ENCODE measurements at places on chromosomes 12 and 14.

DNA sequence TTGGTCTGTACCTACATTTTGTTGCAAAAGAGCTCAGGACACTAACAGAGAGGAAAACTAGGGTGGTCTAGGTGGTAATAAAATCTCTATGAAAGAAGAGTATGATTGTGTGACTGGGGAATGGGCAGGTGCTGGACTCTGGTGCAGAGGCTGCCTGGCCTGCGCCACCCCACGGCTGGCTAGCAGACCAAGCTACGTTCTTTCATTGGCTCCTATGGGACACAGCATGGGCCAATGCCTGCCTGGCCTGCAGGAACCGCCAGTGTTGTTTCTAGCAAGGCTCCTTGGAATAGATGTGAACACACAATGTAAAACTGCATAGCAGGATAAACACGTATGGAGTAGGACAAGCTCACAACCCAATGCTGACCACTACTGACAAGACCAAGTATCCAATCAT is 51.7 kb upstream of the CORO1C start:
- DNase-seq: no peak

DNA sequence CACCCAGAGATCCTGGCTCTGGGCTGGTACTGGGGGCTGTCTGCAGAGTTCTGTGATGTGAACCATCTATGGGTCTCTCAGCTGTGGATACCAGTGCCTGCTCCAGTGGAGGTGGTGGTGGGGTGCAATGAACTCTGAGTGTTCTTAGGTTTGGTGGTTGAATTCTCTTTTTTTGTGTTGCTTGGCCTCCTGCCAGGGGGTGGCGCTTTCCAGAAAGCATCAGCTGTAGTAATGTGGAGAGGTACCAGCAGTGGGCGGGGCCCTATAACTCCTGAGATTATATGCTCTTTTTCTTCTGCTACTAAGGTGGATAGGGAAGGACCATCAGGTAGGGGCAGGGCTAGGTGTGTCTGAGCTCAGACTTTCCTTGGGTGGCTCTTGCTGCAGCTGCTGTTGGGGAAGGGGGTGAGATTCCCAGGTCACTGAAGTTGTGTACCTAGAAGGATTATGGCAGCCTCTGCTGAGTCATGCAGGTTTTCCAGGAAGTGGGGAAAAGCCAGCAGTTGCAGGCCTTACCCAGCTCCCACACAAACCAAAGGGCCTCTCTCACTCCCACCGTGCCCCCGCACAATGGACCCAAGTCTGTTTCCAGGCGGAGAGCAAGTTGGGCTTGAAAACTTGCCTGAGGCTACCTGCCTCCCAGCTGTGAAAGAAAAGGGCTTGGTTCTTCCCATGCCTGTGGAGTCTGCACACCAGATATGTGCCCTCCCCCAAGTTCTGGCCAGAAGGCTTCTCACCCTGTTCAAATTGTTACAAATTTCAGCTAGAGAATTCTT is 18.6 kb downstream of the CCER1 start:
- no peak for DNase-seq

DNA sequence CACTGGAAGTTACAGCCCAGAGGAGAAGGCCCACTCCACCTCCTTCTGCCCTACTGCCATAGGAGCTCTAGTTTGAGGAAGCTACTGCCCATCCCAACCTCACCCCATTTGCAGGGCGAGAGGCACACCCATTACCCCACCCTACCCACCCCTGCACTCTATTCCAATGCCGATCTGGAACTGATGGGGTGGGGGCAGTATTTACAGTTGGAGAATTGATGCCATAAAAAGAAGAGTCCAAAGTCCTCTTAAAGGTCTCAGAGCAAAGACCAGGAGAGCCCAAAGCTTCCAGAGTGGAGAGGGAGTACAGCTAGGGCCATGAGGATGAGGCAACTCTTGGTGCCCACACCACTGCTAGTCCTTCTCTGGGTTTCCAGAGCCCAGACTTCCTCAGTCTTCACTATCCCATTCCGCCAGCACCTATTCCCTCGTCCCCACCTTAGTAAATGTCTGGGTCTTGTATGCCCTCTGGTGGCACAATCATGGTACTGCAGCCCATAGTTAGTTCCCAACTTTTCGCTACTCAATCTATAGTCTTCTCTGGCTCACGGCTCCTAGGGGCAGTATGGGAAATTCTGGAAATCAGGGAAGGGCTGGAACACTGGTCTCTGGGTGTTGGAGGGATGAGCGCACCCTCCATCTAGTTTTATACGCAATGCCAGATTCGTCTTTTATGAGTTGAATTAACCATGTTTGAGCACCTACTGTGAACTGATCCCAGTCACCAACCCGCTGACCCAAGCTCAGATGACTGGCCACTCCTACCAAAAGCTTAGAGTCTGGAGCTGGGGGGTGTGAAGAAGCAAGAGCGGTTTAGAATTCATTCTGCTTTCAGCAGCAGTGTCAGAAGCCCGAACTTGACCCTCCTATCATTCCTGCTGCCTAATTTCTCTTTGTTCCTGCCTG is 6.9 kb upstream of the ADCY6 start:
- DNase-seq: no peak

GRCh38 chr14:61342932-61343331 is 21.6 kb downstream of the PRKCH start:
- no peak for DNase-seq

- DNase-seq: no peak
Observed at GRCh38 chr12:57219205-57219992, 2.8 kb downstream of the NXPH4 start.

DNA sequence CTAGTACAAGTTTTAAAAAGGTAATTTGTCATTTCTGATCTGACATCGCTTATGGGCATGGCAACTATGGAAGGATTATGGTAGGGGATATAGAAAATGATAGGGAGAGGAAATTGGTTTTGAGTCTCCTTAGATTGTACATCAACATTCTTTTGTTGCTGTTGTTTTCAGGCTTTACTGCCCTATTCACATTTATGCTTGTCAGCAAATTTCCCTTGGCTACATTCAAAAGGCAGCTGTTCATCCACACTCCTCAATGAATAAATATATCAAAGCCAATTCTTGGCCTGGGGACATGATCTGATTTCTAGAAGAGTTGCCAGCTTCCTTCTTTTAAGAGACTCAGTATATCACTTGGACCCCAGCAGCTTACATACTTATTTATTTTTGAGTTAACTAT is 283.4 kb downstream of the CEP128 start:
- no peak for DNase-seq

DNA sequence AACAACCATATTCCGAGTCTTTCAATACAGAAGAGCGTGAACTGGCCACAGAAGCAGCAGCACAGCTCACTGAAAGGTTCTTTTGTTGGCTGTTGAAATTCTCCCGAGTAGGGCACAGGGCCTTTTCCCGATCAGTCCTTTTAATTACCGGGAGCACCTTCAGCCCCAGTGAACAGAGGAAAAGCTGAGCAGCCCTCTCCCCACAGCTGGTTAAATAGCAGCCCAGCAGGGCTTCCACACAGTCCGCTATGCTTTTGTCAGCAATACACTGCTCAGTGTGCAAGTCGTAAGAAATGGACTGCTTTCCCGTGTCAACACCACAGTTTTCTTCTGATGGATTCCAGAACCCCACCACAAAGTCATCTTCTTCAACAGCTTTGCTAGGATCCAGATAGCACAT is 61.3 kb downstream of the DICER1 start:
- no peak for DNase-seq

- DNase-seq: no peak
Observed at GRCh38 chr14:61320806-61321384, 484 bp upstream of the PRKCH start.

Data from stimulated activated CD8-positive, alpha-beta memory T cell treated with anti-CD3 and anti-CD28 coated beads, Interleukin-7, amount 100 ng/mL, for 48 hours (primary cell).